ENCODE measurements at places on chromosomes 4 and X. TPM values are rescaled to one million over a fixed set of nuclear protein-coding genes. Genes with fewer than 3 reads are reported as not detected.

SLC7A11 gene
- total RNA-seq: 7.1 TPM

- no peak for DNase-seq
These were observed 10.6 kb upstream of the IRAK1 start for GRCh38 chrX:154030266-154030665.

DNA sequence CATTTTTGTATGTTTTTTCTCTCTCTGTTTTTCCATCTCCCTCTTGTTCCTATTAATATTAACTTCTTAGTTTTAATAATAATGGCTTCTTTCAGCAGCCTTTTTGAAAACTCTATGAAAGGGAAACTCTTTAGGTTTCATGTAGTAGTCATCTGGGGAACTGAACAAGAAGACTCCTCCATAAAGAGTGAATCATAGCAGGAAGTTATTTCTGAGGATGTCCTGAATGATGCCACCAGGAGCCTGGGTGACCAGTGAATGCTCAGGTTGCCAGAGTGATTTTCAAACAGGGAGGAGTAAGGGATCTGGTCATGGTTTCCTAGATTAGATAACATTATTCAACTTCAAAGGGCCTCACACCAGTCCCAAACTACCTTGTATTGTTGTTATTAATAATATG lies 212.8 kb upstream of the PDE5A start:
- DNase-seq: no peak

GRCh38 chrX:71292669-71293365 lies 8.7 kb upstream of the ITGB1BP2 start:
- no peak for DNase-seq

GRCh38 chr4:2015008-2015407 lies 6.2 kb upstream of the NELFA start:
- DNase-seq: no peak

DNA sequence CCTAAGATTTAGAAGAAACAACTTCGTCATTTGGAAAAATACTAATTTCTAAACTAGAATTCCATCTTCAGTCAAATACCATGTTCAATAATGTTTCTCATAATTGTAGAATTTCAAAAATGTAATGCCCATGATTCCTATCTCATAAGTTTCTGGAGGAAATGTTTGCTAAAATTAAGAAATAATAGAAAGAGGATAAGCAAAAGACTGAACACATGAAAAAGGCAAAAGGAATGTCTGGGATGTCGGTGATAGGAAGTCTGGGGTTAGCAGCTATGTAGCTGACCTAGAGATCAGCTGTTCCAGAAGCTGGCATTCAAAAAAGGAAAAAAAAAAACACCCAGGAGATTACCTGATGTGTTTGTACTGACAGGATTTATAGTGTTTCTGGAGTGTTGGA lies 18.9 kb upstream of the PCDH10 start:
- no peak for DNase-seq

GPR34 gene
- not detected for total RNA-seq

DNA sequence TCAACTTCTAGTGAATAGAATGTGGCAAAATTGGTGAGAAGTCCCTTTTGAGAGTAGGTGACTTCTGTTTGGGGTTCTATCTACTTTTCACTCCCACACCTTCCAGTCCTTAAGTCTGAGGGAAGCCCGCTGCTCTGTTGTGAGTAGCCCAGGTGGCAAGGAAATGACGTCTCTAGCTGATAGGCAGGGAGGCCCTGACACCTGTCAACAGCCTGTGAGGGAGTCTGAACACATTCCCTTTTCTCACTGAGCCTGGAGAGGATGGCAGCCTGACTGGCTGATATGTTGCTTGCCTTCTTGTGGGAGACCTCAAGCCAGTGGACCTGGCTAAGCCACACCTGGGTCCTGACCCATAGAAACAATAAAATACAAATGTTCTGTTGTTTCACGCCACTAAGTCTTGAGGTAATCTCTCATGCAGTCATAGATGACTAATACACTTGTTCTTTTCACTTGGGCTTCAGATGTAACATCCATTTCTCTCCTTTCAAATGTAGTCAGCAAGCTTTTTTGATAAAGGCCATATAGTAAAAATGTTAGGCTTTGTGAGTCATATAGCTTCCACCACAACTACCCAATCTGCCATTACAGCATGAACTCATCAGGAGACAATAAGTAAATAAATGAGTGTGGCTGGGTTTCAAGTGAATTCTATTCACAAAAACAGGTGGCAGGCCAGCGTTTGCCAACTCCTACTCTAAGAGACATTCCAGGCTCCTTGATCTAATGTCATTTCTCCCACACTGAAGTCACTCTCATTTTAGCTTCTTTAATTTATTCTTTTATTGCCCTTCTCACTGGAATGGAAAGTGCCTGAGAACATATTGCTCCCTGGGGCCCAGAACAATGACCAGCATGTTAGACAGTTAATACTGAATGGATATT lies 265.1 kb upstream of the MAD2L1 start:
- DNase-seq: no peak

GRCh38 chr4:48370260-48371134 lies 29.2 kb downstream of the SLAIN2 start:
- DNase-seq: no peak

GRCh38 chr4:15920723-15921591 lies 17.6 kb downstream of the FGFBP1 start:
- no peak for DNase-seq

- DNase-seq: no peak
These were observed 116.5 kb upstream of the NAP1L5 start for GRCh38 chr4:88814043-88814617.
